Esophagus squamous epithelium (tissue), 5 donors: ENCODE measurements at places on chromosomes 5 and 9.

GRCh38 chr5:177124486-177124991 is 9.0 kb upstream of the NSD1 start:
- DNase-seq, result no peak

GRCh38 chr9:137865581-137866145 is 11.9 kb upstream of the CACNA1B start:
- DNase-seq, result no peak

- DNase-seq, result no peak
These were observed 56.2 kb downstream of the DUSP1 start for GRCh38 chr5:172714491-172715420.

DNA sequence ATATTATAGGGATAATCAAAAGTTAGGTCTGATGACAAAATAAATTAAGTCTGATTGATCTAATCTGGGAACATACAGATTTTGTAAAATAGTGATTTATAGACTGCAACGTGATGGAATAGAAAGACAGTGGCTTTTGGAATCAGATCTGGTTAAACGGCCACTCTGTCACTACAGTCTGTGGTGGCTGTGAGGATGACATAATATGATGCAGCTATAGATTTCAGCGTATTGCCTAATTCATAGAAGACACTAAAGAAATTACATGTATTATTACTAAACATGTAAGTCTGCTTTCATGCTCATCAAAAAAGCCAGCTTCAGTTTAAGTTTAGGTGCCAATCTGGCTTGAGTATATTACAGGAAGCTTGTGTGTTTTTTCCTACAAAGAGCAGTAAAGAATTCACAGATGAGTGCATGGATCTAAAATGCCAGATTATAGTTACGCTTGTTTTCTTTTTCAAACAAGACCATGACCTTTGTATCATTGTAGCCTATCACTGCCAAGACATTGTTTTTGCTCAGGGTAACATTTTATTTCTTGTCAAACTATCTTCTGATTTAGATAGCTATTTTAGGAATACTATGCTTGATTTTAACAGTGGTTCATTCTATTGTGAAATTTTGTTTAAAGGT is 25.7 kb downstream of the CPEB4 start:
- DNase-seq, result no peak

DNA sequence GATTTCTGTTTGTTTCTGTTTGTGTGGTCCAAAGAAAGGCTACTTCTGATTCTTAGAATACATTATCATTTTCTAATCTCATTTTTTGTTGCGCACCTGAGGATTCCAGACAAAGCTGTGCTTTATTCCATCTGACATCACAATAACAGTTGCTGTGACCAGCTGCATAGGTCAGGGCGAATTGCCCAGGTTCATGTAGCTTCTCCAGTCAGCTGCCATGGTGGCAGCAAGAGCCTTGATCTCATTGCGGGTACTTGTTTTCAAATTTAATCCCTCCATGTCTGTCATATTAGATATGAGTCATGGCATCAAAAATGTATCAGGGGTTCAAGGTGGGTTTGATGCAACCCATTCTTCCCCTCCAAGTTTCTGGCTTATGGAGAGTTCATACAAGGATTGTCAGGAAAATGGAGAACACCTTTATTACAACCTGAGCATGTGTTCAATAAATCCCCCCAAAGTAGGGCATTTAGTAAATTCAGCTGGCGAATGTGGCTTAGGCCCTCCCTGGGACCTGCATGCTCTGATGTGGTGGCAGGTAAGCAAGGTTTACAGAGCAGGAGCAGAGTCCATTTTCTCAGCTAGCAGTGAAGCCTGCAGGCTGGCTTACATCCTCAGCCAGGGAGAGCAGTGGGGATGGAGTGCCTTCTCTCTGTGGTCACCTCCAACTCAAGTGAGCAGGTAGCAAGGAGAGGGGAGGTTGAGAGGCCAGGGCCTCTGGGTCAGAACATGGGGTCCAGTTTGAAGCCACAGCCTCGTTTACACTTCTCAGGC is 13.9 kb downstream of the CAVIN4 start:
- no peak for DNase-seq

- DNase-seq, result no peak
These were observed 51.3 kb upstream of the SUB1 start for GRCh38 chr5:32534041-32534440.

- no peak for DNase-seq
These were observed 50.5 kb upstream of the COL5A1 start for GRCh38 chr9:134591082-134591571.

GRCh38 chr5:91074615-91075014 is 308.5 kb downstream of the ARRDC3 start:
- no peak for DNase-seq

DNA sequence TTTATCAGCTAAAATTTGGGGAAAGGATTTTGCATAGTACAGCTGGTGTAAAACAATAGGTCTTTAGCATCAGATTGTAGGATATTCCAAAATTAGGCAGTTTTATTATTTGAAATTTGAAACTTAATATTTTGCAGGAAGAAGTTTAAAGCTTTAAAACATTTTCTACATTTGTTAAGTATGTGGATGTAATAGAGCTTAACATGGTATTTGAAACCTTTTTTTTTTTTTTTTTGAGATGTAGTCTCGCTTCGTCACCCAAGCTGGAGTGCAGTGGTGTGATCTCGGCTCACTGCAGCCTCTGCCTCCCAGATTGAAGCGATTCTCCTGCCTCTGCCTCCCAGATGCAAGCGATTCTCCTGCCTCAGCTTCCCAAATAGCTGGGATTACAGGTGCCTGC is 2.9 kb downstream of the DENND4C start:
- DNase-seq, result no peak

GRCh38 chr5:172827841-172828240 is 6.2 kb upstream of the ERGIC1 start:
- DNase-seq, result no peak

DNA sequence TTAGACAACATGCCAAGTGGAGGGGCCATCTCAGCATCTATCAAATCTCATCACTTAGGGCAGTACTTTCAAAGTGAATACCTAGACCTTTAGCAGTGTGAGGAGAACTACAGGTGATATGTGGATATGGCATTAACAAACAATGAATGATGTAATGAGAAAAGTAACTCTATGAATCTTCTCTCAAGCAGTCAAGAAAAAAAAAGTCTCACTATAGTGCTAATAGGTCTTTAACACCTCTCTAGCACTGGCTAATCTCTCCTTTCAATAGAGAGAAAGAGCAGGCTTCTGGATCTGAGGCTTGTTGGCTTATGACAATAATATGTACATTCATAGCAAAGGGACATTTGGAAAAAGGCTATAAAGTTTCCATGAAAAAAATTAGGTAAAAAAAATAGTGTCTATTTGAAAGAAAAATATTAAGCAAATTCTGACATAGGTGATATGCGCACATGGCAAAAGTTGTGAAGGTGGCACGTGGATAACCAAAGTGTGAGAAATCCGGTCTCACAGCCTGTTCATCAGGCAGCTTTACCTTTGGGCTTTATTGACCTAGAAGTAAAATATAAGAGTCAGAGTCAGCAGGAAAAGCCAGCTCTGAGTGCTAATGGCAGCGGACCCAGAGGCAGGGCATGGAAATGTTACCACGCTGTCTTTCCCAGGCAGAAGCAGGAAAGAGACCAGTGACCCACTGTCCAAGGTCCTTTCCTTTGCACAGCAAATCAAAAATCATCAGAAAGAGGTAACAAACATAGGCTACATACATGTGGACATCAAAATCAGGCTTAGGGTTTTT is 203.4 kb downstream of the EFNA5 start:
- no peak for DNase-seq

GRCh38 chr9:115411993-115412452 is 294.1 kb upstream of the TNC start:
- DNase-seq, result no peak

GRCh38 chr9:16060436-16061129 is 507.7 kb downstream of the CCDC171 start:
- DNase-seq, result no peak

GRCh38 chr5:168818558-168818957 is 239.4 kb upstream of the PANK3 start:
- DNase-seq, result no peak

GRCh38 chr9:25481372-25481771 is 196.9 kb downstream of the TUSC1 start:
- DNase-seq, result no peak

- DNase-seq, result no peak
These were observed 77.7 kb downstream of the LMNB1 start for GRCh38 chr5:126854526-126855110.

DNA sequence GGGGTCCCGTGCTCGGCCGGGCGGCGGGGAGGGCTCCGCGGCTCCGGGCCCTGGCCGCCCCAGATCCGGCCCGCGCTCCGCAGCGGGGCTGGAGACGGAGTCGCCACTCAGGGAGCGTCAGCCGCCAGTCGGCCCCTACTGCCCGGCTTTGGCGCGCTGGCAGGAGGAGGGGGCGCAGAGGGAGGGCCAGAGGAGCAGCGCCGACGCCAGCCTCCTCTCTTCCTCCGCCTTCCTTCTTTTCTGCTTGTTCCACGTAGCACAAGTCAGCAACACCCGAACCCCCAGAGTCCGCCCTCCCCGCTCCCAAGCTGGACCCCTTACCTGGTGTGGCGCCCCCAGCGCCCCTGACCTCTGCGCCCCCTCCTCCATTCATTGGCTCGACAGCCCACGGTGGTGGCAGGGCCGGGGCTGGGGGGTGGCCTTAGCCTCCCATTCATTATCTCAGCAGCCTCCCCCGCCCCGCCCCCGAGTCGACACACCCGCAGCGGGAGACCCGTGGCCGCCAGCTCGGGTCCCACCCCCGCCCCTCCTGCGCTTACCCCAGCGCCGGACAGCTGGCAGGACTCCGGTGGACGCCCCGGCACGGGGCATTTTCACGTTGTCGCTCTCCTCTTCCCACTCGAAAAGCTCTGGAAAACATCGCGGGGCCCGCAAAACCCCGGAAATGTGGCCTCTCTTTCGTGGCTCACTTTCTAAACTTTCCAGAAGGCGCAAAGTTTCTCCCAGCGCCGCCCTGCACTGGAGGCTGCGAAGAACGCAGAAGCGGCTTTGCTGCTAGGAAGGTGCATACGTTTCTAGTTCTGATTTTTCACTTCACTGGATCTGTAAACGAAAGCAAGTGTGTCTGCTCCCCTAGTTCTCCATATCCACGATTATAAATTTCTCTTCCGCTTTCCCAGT is at the start of gene LPAR1:
LPAR1 (minus strand) TSS at position 140 of the 900 bp plus-strand sequence. CDS start 66,353 bp downstream, outside the sequence.
- DNase-seq, result no peak

GRCh38 chr5:125696762-125697161 is 726.4 kb upstream of the GRAMD2B start:
- no peak for DNase-seq

DNA sequence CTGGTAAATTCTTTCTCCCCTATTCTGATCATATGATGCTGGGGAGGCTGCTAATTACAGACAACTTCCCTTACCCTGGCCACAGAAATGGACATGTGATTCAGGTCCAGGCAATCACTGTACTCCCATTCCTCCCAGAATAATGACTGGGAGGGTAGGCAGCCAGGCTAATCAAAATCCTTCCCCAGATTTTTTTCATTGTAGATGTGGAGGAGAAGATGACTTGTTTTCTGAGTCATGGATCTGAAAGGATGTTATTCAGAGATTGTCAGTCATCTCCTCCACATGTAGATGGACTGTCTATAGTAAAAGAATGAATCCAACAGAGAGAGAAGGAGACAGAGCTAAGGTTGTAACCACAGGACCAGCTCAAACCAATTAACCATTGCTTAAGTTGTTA is 123.9 kb upstream of the PUM3 start:
- no peak for DNase-seq

DNA sequence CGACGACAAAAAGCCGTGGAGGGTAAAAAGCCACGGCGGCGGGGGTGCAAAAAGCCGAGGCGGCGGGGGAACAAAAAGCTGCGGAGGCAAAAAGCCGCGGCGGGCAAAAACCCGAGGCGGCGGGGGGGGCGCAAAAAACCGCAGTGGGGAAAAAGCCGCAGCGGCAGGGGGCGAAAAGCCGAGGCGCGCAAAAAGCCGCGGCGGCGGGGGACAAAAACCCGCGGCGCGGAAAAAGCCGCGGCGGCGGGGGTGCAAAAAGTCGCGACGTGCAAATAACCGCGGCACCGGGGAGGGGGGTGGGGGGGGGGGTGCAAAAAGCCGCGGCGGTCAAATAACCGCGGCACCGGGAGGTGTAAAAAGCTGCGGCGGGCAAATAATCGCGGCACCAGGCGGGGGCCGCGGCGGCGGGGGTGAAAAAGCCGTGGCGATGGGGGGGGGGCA is 511.5 kb downstream of the FOXD4L5 start:
- DNase-seq, result no peak

DNA sequence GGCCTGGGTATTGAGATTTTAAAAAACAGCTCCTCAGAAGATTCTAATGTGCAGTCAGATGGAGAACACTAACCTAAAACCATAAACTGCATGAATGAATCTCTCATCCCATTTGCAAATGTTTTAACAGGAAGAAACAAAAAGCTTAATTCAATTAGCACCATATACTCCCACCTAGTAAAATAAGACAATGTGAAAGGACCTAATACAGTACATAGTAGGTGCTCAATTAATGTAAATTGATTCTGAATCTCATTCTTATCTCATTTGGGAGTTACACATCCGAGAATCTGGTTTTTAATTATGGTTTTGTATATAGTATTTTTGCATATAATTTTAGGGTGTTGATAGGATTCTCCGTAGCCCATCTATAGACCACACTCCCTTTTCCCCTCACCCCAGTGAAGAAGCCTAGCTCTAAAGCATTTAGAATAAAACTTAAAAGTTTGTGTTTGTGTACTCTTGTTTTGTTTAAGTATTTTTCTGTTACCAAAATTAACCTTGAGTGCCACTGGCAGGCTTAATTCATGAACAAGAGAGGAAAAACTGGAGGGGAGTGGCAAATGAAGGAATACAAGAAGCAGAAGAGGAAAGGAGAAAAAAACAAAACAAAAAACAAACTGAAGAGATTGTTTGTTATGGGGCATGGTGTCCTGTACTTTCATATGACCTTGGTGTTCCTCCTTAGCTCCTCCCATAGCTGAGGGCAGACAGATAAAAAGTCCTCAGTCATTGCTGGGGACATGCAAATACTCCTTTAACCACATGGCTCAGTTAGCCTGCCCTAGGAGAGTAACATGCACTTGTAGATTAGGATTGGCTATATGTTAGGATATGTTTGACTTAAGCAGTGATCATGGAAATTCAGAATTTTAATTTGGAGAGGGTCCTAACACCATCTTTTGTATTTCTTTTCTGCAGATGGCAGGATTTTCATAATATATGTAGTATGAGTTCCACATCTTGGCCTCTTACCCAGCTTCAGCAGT is 1.2 kb downstream of the RNF14 start:
- no peak for DNase-seq

- no peak for DNase-seq
These were observed 131.0 kb upstream of the BRINP1 start for GRCh38 chr9:119500072-119500771.

- no peak for DNase-seq
These were observed 498.6 kb downstream of the EBF1 start for GRCh38 chr5:158601118-158601517.

GRCh38 chr9:119951090-119951489 is 581.9 kb upstream of the BRINP1 start:
- no peak for DNase-seq

DNA sequence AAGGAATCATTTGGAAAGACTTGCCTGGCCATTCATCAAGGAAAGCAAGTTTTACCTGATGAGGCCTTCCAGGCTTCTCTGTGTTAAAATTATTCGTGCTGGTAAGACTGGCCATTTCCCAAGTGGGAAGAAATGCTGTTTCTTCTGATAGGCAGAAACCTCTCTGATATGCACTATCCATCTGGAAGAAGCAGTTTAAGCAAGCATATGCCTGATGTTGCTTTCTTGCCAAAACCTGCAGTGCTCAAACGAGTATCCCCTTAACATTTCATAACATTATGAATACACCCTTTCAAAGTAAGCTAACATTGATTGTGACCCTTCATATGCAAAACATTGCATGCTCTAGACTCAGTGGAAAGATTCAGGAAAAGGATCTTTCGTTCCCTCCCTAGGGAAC is 36.0 kb upstream of the PRLR start:
- DNase-seq, result no peak
